ENCODE measurements at places on chromosomes 5 and 9.

GRCh38 chr9:25681266-25681665 is 3.0 kb upstream of the TUSC1 start:
- DNase-seq, result no peak

DNA sequence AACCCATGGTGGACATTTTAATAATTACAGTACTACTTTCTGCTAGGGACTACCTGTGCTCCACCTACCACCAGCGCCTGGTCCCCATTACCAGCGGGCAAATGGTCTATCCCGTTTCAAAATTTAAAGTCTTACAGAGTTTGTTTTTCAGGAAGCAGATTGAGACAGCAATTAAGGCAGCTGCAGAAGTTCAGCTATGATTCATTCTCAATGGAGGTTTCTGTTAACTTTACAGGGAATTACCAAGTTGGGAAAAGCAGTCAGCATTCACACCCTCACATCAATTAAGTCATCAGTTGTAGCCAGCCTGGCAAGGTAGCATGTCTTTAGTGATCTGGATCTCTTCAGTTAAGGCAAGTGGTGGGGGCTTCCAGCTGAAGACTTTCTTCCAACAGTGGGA is 410.6 kb upstream of the DAB2 start:
- no peak for DNase-seq

GRCh38 chr9:94014920-94015319 is 59.8 kb upstream of the BARX1 start:
- no peak for DNase-seq

DNA sequence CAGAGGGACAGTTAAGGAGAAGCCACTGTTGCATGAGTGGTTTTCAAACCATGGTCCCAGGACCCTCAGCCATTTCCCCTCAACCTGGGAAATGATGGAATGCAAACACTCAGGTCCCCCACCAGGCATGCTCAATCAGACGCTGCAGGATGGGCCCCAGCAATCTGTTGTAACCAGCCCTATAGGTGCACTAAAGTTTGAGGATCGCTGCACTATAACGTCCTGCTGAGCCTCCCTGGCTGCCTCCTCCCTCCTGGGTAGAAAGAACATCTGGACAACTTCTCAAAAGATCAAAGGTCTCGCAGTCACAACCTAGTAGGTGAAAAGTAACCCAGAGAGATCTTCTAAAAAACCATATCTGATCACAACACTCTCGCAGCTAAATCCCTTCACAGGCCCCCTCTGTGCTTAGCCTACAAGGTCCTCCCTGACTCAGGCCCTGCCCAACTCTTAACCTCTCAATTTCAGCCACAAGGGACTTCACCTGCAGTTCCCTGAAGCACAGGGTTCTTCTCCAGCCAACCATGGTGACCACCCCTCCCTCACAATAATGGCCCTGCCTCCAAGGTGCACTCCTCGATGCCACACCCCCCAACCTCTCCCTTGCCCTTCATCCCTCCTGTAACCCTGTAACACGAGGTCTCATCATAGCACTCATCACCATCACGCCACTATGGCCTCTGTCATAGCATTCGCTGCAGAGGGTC is 3.5 kb downstream of the SHB start:
- DNase-seq, result no peak

- no peak for DNase-seq
Measured at GRCh38 chr9:27701587-27701986, 128.3 kb upstream of the C9orf72 start.

DNA sequence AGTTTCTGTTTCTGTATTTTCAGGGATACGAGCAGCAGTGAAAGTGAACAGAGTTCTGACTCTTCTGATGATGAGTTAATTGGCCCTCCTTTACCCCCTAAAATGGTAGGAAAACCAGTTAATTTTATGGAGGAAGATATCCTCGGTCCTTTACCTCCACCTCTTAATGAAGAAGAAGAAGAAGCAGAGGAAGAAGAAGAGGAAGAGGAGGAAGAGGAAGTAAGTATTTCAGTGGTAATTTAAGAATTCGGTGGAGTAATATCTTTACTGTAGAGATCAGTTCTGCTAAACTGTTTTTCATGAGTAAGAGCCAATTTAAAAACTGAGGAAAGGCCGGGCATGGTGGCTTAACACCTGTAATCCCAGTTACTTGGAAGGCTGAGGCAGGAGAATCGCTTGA is 17.2 kb downstream of the WDR70 start:
- no peak for DNase-seq

GRCh38 chr9:124353811-124354274 is 61.4 kb downstream of the PSMB7 start:
- no peak for DNase-seq

GRCh38 chr5:139820130-139820529 is 24.5 kb downstream of the PSD2 start:
- DNase-seq, result no peak

DNA sequence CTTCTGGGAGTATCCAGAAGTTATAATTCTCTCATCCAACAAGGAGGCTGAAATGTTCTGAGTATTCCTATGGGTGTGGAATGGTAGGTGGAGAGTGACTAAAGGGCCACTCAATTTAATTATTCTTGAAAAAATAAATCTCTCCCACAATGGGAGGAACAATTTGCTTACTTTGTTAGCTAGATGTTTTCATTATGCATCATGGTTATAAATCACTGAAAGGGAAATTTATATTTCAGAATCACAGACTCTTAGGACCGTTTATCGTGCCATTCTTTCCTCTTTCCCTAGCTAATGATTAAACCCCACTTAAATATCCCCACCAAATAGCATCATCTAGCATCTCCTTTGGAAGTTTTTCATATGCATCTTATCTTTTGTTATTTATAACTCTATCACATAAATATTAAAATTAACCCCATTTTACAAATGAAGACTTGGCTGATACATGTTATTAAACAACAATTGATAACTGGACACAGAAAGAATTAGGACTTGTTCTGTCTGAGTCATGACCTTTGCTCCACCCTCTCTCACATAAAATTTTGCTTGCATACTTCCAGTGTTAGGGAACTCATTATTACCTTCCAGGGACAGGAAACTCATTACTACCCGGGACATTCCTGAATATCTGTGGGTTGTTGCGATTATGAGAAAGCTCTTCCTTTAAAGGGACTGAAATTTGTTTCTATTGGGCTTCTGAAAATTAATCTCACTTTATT is 94.9 kb upstream of the NMUR2 start:
- no peak for DNase-seq

GRCh38 chr9:114461468-114461867 is 43.8 kb downstream of the WHRN start:
- no peak for DNase-seq

DNA sequence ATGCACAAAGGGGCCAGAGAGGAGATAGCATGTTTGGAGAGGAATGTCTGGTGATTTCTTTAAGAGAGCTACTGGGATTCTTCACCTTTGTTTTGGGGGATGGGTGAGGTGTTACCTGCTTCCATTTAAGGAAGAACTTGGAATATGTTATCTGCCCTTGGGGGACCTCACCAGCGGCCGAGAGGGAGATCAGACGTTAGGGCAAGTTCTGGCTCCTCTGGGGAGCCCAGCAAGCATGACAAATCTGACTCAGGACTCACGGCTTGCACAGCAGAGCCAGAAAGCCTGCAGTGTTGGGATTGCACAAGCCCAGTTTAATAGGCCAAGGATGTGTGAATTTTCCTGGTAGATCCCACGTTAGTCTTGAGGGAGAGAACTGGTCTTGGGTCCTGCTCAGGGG is 40.3 kb downstream of the SLC28A3 start:
- DNase-seq, result no peak

- no peak for DNase-seq
Measured at GRCh38 chr5:119274030-119274766, 81.6 kb upstream of the TNFAIP8 start.

DNA sequence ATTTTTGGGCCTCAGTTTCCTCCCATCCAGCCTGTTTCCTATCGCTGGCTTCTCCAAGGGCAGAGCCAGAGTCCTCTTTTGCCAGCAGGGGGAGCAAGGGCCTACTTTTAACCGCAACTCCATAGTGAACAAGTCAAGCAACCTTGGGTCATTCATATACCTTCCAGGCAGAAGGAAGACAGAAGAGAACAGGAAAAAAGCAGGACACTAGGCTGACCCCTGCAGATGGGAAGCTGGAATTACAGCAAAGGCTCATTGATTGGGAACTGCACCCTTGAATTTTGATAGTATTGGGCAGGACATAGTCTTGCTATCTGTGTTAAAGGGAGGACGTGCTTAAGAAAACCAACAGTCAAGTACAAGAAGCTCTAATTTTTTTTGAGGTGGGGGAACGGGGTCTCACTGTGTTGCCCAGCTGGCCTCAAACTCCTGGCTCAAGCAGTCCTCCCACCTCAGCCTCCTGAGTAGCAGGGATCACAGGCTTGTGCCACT is 30.1 kb downstream of the QRFP start:
- DNase-seq, result peak; percentile 31

GRCh38 chr5:115949096-115949495 is 13.2 kb upstream of the LVRN start:
- no peak for DNase-seq

DNA sequence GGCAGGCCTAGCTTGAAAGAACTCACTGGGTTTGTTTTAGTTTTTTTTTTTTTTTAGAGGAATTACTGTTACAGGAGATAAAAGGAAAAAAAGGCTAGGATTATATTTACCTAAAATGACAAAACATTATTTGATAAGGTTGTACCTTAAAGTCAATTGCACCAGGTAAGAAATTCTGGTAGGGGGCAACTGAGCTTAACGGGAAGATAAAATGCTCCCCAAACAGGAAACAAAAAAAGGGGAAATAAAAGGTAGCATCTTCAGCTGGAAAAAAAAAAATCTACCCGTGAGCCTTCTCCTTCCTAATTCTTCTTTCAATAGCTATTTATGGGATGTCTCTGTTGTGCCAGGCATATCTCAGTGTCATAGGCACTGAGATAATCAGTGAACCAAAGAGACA is 164.5 kb downstream of the PIK3R1 start:
- no peak for DNase-seq

DNA sequence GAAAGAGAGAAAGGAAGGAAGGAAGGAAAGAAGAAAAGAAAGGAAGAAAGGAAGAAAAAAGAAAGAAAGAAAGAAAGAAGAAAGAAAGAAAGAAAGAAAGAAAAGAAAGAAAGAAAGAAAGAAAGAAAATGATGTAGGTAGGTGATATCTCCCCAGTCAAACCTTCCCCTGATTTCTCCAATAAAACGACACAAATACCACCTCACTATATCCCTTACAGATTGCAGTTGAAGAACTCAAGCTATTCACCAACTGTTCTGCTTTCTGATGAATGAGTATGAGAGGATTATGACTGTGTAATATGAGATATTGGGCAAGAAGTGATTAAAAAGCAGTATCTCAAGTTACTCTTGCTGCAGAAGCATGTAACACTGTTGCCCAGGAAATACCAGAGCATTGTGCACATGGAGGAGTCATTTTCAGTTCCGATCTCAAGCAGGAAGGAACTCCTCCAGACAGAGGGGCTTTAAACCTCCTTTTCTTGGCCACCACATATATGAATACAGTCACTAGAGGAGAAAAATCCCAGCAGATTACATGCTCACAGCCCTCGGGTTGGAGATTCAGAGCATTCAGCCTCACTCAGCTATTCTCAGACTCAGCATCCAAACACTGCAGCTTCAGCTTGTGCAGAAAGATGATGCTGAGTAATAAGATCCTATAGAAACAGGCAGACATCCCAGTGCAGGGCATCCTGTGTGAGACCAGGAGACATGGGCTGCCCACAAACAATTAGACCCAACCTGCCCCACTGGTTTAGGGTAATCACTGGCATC is 61.4 kb downstream of the UGCG start:
- DNase-seq, result no peak

- DNase-seq, result no peak
Measured at GRCh38 chr9:26802921-26803320, 89.7 kb downstream of the CAAP1 start.

GRCh38 chr9:1522219-1522767 is 472.1 kb downstream of the DMRT2 start:
- no peak for DNase-seq

DNA sequence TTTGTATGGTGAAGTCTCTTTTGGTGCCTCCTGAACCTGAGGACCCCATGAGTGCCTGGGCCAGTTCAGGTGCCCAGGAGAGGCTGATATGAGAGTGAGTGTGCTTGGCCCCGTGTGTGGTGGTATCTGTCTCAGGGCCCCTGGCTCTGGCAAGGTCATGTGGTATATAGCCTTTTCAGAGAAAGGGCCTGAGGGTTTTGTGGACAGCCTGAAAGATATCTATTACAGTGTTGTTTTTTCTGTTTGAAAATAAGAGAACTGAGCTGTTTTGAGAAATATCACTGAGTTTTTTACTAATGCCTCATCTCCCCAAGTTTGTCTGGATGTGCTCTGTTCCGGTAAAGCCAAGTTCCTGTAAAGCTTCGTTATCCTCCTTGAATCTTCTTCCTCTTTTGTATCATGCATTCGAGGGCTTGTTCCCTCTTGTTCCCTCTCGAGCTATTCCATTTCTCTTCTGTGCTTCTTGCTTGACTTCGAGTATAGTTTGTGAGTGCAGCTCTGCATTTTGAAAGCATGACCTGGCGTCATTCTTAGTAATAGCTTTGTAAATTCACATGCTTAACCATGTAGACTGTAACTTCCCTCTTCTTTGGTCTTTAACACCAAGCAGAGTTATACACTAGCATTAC is 122.3 kb downstream of the MAST4 start:
- no peak for DNase-seq

GRCh38 chr5:2542821-2543220 is 208.7 kb downstream of the IRX2 start:
- no peak for DNase-seq

- DNase-seq, result no peak
Measured at GRCh38 chr9:135575995-135576631, 14.6 kb downstream of the PAEP start.

- no peak for DNase-seq
Measured at GRCh38 chr9:36623280-36623679, 50.6 kb downstream of the MELK start.

- no peak for DNase-seq
Measured at GRCh38 chr5:124634741-124635323, 111.6 kb downstream of the ZNF608 start.

DNA sequence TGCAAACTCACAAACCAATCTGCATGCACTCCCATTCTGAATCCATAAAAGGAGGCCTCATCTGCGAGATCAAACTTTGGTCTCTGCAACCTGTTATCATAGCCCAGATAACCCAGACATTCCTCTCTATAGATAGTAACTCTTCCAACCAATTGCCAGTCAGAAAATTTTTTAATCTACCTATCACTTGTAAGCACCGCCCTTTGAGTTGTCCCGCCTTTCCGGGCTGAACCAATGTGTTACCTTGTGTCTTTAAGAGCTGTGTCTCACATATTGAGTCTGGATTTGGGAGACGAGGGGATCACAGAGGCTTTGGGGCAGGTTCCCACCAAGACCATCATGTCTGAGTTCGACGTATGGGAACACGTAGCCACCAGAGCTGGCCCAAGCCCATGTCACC is 91.1 kb upstream of the PPP1R26 start:
- DNase-seq, result no peak

DNA sequence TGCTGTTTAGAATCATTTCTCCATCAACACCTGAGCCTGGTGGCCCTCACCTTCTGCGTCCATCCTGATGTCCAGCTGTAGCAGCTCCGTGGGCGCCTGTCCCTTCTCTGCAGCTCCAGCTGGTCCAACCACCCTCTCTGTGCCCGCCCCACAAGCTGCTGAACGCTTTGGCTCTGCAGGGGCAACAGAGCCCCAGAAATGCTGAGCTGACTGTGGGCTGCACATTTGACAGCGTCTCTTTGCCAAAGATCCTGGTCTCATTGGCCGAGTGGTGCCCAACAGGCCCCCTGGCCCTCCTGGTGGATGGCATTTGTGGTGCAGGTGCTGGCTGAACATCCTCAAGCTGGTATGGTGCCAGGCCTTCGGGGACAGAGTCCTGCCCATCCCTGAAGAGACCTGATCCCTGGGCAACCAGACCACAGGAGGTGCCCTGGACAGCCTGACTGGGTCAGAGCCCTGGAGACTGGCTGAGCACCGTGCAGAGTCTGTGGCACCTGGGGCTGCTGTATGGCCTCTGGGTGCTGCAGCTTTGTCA is 25.3 kb upstream of the CEP72 start:
- DNase-seq, result no peak
